Coronary artery (tissue), 2 donors: ENCODE measurements at places on chromosomes 5 and 9.

- no peak for DNase-seq
Observed at GRCh38 chr9:91532325-91532724, 108.7 kb upstream of the NFIL3 start.

GRCh38 chr9:127867356-127868277, 9.9 kb downstream of the AK1 start:
- no peak for DNase-seq

- DNase-seq: no peak
Observed at GRCh38 chr5:180194410-180195345, 14.3 kb downstream of the RASGEF1C start.

- no peak for DNase-seq
Observed at GRCh38 chr5:30921388-30921787, 272.1 kb upstream of the CDH6 start.

- no peak for DNase-seq
Observed at GRCh38 chr5:36029914-36030313, 36.8 kb downstream of the UGT3A2 start.

DNA sequence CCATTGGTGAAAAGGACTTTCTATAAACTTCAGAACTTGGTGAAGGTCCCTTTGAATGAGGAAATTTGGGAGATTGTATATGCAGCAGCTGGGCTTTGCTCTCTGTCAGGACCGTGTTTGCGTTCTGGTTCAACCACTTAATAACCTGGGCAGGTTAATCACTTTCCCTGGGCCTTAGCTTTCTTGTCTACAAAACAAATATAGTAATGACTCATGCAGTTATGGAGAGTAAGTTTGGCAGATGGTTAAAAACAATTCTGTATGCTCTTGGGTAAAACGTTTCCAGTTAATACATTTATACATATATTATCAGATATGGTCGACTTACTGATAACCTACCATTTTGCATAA, 197.0 kb downstream of the ARHGEF28 start:
- no peak for DNase-seq

GRCh38 chr5:99032234-99033013, 103.6 kb upstream of the CHD1 start:
- no peak for DNase-seq

- DNase-seq: no peak
Observed at GRCh38 chr5:89276566-89277305, 393.8 kb upstream of the MEF2C start.

GRCh38 chr9:69044240-69045219, 9.0 kb downstream of the FXN start:
- no peak for DNase-seq

- DNase-seq: no peak
Observed at GRCh38 chr9:74556685-74557084, 59.5 kb downstream of the RORB start.
